ENCODE measurements at places on chromosomes 12 and 14. TPM values are rescaled to one million over a fixed set of nuclear protein-coding genes. Genes with fewer than 3 reads are reported as not detected.

EIF2S3B gene
- total RNA-seq = 0.63 TPM

ATL1 gene
- total RNA-seq = 0.40 TPM

- no peak for DNase-seq
- peaks cover 8% of the 10 kb centered on the region for H3K36me3 ChIP-seq
- peaks cover 60% of the 10 kb centered on the region for H3K4me1 ChIP-seq
- H3K4me3 ChIP-seq = no peak overlapping the region
- H3K27ac ChIP-seq = no peak overlapping the region
These were observed 36.2 kb downstream of the ETV6 start for GRCh38 chr12:11685716-11686115.

DNA sequence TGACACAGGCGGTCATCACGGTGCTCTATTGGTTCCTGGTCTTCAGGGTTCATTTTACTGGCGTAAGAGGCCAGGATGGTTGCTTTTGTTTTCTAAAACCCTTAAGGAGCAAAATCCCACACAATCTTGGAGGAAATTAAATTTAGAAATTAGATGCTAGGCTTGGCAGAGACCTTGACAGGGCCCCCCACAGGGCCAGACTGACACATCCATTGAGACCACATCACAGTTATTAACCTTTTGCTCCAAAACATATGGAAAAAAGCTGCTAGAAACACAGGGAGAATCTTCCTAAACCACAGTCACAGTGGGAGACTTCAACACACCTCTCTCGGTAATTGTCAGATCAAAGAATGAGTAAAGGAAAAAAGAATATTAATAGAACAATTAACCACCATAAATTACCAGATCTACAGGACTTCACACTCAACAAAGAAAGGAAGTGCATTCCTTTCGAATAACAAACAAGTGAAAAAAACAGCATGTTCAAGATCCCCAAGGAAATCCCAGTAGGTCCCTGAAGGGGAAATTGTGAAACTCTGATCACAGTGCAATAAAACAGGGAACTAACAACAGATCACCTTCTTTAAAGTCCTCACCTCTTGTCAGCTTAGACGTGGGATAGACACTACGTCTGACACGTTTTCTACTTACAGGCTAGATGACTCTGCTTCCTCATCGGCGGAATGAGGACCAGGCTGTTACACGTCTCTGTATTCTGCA is 40.2 kb upstream of the TMEM179 start:
- DNase-seq = no peak
- H3K36me3 ChIP-seq = peaks cover 4% of the 10 kb centered on the region
- peaks cover 10% of the 10 kb centered on the region for H3K4me1 ChIP-seq
- no peak overlapping the region for H3K4me3 ChIP-seq

DNA sequence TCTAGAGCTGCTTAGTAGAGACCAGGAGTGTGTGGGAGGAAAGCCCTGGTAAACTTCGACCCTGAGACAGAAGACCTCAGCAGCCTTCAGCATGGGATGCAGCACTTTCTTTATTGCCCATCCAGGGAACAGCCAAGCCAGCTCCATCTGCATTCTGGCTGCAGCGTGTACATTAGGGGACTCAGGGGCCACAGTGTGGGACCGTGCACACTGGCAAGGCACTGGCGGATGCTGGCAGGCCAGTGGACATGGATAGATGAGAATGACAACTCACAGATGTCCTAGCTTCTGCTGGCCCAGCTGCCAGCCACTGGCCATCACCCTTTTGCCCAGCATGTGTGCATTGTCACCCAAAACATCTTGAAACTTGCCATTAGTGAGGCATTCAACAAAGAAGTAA is 12.5 kb downstream of the PLD4 start:
- peaks cover 11% of the 10 kb centered on the region for H3K27me3 ChIP-seq
- H3K36me3 ChIP-seq = peaks cover 17% of the 10 kb centered on the region
- H3K4me3 ChIP-seq = no peak overlapping the region

DNA sequence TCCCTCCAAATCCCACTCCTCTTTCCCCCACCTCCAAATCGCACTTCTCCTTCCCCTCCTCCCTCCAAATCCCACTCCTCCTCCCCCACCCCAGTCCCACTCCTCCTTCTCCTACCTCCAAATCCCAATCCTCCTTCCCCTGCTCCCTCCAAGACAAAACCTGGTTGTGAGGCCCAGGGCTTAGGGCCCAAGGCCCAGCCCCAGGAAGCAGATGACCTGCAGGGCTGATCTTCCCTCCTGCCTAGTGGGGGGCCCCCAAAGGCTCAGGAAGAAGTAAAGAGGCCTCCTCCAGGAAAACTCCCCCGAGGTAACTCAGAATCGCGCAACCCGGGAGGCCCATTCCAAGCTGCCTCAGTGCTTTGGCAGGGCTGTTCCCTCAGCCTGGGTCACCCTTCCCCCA is 34.4 kb downstream of the NCOR2 start:
- peaks cover 27% of the 10 kb centered on the region for H3K4me1 ChIP-seq
- H3K4me3 ChIP-seq = no peak overlapping the region
- DNase-seq = no peak
- H3K27me3 ChIP-seq = peaks cover 4% of the 10 kb centered on the region

CAPRIN2 gene
- 13.7 TPM for total RNA-seq

- no peak for DNase-seq
- H3K36me3 ChIP-seq = no peaks in the 10 kb centered on the region
- H3K4me1 ChIP-seq = no peaks in the 10 kb centered on the region
- no peak overlapping the region for H3K4me3 ChIP-seq
- no peak overlapping the region for H3K27ac ChIP-seq
These were observed 74.8 kb upstream of the DICER1 start for GRCh38 chr14:95231966-95232633.

DNA sequence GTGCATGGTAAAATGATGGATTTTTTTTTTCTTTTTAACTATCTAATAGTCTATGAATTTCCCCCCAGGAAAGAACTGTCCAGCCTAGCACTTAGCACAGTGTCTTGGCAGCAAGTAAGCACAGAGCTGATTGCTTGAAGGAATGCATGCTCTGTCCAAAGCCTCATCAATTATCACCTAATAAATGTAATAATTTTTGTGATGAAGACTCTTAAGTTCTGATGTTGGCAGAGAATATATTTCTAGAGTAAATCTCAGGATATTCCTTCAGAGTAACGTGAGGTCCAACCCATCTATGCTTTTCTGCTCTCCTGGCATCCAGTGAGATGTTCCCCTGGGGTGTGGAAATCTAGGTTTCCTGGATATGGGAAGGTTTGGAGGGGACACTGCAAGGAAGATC is 152.4 kb downstream of the TMX1 start:
- DNase-seq = no peak
- H3K4me1 ChIP-seq = peaks cover 54% of the 10 kb centered on the region
- no peak overlapping the region for H3K27ac ChIP-seq

- DNase-seq = no peak
- no peak overlapping the region for H3K4me3 ChIP-seq
- H3K27me3 ChIP-seq = no peaks in the 10 kb centered on the region
- no peaks in the 10 kb centered on the region for H3K4me1 ChIP-seq
- H3K27ac ChIP-seq = no peak overlapping the region
These were observed 84.1 kb upstream of the TMTC1 start for GRCh38 chr12:29867823-29868222.

GRCh38 chr12:54424224-54424623 is 5.2 kb upstream of the ITGA5 start:
- peaks cover 94% of the 10 kb centered on the region for H3K4me1 ChIP-seq
- H3K4me3 ChIP-seq = no peak overlapping the region
- DNase-seq = no peak
- H3K36me3 ChIP-seq = no peaks in the 10 kb centered on the region
- peak overlapping the region; percentile 90 for H3K27ac ChIP-seq

- H3K4me3 ChIP-seq = no peak overlapping the region
- H3K36me3 ChIP-seq = peaks cover 40% of the 10 kb centered on the region
- DNase-seq = no peak
- H3K27me3 ChIP-seq = no peaks in the 10 kb centered on the region
- H3K27ac ChIP-seq = no peak overlapping the region
These were observed 66.5 kb downstream of the ANO6 start for GRCh38 chr12:45282411-45282810.

DNA sequence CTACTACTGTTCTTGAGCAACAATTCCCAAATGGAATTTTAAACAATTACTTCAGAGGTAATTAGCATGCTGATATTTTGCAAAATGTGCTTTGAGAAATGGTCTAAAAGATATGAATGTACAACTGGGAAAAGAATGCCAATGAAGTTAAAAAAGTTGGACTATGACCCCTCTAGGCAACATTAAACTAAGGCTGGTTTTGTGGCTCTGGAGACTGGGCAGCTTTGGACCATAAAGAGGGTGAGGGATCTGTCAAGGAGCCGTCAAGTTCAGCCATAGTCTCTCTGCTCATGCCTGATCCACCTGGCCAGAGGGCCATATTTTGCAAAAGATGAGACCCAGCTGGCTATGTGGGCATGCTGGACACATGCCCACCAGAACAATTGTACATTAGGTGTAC is 38.8 kb downstream of the CMAS start:
- no peak overlapping the region for H3K27ac ChIP-seq
- no peaks in the 10 kb centered on the region for H3K36me3 ChIP-seq
- H3K27me3 ChIP-seq = peaks cover 19% of the 10 kb centered on the region
- DNase-seq = no peak
- H3K4me3 ChIP-seq = no peak overlapping the region

DNA sequence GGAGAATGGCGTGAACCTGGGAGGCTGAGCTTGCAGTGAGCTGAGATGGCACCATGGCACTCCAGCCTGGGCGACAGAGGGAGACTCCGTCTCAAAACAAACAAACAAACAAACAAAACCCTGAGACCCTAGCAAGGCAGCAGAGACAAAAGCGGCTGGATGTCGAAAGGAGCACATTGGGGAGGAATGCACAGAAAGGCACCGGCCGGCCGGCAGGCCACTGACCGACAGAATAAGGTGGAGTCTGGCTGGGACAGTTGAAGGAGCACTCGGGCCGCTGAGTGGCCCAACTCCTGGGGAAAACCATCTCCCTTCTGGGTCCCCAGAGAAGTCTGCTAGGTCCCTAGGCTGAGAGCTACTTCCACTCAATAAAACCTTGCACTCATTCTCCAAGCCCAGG is 256.2 kb downstream of the KIF21A start:
- no peaks in the 10 kb centered on the region for H3K4me1 ChIP-seq
- no peak for DNase-seq
- H3K4me3 ChIP-seq = no peak overlapping the region
- H3K27ac ChIP-seq = no peak overlapping the region
- no peaks in the 10 kb centered on the region for H3K27me3 ChIP-seq

ADAMTS20 gene
- total RNA-seq = not detected

MFAP5 gene
- total RNA-seq = 167 TPM

BORCS5 gene
- total RNA-seq = 8.7 TPM

Data from HFFc6 (cell line).